NCI-H1930 (cell line): ENCODE measurements at places on chromosomes 1 and 21.

DNA sequence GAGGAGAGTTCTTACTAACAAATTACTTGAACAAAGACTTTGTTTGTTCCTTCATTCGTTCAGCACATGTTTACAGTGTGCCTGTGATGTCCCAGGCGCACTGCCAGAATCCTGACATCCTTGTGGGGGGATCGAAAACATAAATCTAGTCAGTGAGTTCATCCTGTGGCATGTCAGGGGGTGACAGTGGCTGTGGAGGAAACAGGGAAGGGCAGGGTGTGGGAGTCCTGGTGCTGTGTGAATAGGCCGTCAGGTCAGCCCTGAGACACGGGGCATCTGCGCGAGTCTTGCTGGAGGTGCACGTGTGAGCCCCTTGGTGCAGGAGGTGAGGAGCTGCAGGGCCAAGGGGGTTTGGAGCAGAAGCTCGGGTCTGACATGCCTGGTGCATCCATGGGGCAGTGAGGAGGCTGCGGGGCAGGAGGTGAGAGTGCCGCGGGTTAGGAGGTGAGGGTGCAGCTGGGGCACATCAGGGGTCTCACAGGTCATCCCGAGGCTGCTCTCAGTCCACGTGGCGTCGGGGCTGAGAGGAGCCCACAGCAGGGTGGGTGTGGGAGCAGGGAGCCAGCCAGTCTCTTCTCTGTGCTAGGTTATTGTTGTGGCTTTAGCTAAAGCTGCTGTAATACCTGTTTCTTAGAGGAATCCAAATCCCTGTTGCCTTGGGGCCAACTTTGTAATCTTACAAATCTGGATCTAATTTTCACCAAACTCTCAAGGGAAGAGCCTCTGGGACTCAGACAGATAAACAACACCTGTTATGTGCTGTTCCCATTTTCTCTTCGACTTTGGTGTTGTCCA lies 93.4 kb downstream of the PCBP3 start:
- DNase-seq = no peak

- DNase-seq = no peak
Measured at GRCh38 chr1:71592646-71593274, 511.9 kb upstream of the ZRANB2 start.

DNA sequence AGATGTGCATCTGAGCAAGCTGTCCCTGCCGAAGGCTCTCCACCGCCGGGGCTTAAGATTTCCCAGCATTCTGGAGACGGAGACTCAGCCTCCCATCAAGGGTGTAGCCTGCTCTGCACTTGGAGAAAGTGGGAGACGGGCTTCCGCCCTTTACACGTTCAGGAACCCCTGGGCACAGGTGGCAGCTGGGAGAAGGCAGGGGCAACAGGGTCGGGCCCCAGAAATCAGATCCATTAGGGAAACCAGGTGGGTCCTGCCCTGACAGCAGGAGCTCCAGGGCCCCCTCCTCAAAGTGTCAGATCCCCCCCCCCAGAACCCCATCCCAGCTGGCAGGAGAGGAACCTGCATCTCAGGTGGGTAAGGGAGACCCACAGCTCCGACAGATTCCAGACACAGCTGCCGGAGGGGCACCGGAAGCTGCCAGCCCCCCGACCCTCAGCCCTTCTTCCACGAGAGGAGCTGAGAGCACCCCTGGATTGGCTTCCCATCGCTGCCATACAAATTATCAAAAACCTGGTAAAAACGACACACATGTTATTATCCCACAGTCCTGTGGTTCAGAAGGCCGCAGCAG lies 236.6 kb downstream of the NPHP4 start:
- DNase-seq = no peak

DNA sequence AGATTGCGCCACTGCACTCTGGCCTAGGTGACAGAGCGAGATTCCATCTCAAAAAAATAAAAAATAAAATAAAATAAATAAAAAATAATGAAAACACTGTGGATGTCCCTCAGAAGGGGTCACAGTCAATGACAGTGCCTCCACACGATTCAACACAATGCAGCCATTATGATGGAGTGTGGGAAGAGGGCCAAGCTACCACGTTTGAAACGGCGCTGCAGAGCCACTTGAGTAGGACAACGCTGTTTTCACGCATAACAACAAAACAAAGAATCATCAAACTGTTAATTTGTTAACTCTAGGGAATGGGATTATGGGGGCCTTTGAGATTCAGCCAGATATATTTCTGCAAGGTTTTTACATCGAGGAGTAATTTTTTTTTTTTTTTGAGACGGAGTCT lies 36.5 kb downstream of the NKAIN1 start:
- no peak for DNase-seq

- DNase-seq = no peak
Measured at GRCh38 chr21:36613059-36613458, 85.9 kb upstream of the SIM2 start.
